ENCODE measurements at places on chromosomes 1 and 21.

- no peak for DNase-seq
These were observed 39.6 kb upstream of the KANK4 start for GRCh38 chr1:62358665-62359373.

- DNase-seq: no peak
These were observed 119.8 kb downstream of the PLA2G4A start for GRCh38 chr1:186948535-186948934.

GRCh38 chr1:231518485-231519034, 9.9 kb upstream of the TSNAX start:
- no peak for DNase-seq

DNA sequence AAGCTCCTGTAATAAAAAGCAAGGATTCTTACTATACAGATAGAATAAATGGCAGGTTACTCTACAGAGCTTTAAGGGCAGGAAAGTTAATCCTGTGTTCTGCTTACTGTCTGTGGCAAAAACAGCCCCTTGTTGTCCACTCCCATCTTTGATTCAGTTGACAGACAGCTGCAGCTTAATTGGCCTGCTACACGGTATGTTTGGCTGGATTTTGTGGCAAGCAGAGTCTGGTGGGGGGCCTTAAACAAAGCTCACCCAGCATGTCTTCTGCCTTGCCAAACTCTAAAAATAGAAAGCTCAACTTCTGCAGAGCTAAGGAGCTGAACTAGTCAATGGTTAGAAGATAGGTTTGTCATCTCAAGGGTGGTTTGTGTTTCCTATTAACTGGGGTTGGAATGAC, 407.2 kb downstream of the HLX start:
- DNase-seq: no peak

DNA sequence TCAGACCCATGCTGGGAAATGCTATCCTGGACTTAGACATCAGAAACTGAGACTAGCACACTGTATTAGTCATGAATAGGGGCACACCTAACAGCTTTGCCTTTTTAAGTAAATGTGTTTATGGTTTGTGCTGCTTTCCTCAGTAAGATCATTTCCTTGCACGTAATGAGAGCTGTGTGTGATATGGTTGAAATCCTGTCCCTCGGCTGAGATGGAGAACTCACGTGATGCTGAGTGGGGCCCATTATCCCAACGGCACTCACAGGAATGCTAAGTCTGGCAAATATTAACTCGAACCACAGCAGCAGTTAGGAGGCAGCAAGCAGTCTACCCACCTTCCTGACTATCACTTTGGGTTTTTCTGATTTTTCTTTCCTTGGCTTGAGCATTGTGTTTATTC, 38.2 kb downstream of the BCL9 start:
- no peak for DNase-seq

DNA sequence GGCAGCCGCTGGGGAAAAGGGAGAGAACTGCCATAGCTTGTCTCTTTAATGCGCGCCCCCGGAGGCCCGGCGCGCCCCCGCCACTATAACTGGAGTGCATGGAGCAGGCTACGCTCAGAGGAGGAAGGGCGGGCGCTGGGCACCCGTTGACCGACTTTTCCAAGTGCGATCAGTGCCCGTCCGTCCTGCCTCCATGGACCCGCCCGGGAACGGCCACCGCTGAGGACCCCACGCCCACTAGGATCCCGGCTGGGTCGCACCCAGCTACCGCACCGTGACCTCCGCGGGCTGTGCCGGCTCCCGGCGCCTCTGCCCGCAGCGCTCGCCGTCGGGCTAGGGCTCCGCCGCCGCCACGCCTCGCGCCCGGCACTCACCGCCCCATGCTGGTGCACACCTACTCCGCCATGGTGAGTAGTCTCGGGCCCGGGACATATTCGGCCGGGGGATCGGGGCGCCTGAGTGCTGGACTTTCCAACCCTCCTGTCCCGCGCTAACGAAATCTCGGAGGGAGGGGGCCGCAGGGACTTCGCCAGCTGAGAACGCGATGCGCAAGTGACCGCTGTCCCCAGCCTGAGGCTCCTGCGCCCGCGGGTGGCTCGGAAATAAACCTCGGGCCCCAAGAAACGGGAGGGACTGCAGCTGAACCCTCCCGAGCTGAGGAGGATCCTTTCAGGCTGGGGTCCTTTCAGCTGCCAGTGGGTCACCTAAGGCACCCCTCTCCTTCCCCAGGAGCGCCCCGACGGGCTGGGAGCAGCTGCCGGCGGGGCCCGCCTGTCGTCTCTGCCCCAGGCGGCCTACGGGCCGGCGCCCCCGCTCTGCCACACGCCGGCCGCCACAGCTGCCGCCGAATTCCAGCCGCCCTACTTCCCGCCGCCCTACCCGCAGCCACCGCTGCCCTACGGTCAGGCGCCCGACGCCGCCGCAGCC, at the start of gene TFAP2E:
Gene TFAP2E (plus strand): TSS at position 117 of the 927 bp plus-strand sequence. CDS start 264 bp downstream, at position 381.
- DNase-seq: no peak

GRCh38 chr1:64703600-64703999, 41.3 kb upstream of the RAVER2 start:
- no peak for DNase-seq

GRCh38 chr1:2539312-2539907, 9.3 kb upstream of the HES5 start:
- DNase-seq: no peak

- no peak for DNase-seq
These were observed 209.5 kb downstream of the GRIK1 start for GRCh38 chr21:29730281-29730680.

GRCh38 chr1:246383239-246383589, 123.9 kb downstream of the SMYD3 start:
- DNase-seq: no peak

DNA sequence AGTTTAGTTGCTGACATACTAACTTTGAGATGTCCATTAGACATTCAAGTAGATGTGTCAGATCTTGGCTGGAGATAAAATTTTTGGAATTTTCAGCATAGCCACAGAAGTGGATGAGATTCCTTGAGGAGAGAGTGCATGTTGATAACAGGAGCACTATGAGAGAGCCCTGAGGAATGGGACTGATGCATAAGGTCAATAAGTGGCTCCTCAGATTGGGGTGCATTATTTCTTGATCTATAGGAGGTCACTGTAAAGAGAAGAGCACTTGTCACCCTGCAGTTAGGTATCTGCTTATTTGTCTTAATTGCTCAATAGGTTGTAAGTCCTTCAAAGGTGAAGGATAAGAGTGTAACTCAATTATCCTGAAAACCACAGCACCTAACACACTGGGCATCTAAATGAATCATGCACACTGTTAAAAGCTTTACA, 52.0 kb upstream of the TACSTD2 start:
- DNase-seq: no peak

DNA sequence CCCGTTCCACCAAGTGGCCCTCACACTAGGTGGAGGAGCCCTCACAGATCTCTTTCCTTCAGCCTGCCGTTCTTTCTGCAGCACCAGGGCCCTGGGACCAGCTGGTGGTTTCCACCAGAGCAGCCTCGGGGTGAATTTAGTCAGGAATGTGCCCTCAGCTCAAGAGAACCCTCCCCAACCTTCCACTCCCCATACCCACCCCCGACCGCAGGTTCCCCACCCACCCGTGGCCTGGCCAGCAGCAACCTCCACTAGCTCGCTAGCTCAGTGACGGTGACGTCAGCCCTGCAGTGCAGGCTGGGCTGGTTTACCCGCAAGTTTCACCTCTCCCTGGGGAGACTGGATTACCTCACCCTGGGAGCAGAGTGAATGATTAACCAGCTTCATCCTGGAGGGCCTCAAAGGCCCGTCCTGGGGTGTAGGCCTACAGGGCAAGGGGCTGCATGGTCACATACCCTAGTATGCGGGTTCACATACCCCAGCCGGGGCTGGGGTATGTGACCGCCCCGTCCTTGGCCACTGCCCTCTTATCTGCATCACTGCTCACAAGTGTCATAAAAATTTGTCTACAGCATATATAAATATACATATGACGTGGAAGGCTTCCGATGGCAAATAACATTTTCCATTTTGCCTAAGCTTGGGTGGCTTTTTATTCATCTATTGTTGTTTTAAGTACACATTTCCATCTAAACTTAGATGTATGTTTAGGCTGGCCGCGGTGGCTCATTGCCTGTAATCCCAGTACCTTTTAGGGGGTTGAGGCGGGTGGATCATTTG, 24.5 kb downstream of the ELF3 start:
- DNase-seq: no peak

- no peak for DNase-seq
These were observed 31.4 kb downstream of the PLPP3 start for GRCh38 chr1:56547977-56548376.

DNA sequence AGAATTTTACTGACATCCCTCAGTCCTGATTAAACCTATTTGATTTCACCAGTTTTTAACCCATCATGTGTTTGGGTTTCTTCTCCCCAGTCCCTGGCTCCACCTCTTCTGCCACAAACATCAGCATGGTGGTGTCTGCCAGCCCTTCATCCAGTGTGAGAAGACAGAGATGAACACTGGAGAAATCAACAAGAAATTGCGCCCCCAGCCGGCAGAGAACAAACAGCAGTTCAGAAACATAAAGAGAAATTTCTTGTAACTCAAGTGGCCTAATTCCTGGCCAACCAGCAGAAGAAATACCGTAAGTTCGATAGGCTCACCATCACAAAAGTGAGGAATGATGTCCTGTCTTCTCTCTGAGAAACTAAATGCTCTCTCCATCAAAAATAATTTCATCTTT, 18.3 kb downstream of the S100A11 start:
- no peak for DNase-seq

- DNase-seq: no peak
These were observed 6.3 kb downstream of the RCC1 start for GRCh38 chr1:28512058-28512611.

GRCh38 chr1:20367116-20367585, 76.5 kb downstream of the VWA5B1 start:
- DNase-seq: no peak

GRCh38 chr1:147168626-147169058, 3.6 kb downstream of the PRKAB2 start:
- no peak for DNase-seq

DNA sequence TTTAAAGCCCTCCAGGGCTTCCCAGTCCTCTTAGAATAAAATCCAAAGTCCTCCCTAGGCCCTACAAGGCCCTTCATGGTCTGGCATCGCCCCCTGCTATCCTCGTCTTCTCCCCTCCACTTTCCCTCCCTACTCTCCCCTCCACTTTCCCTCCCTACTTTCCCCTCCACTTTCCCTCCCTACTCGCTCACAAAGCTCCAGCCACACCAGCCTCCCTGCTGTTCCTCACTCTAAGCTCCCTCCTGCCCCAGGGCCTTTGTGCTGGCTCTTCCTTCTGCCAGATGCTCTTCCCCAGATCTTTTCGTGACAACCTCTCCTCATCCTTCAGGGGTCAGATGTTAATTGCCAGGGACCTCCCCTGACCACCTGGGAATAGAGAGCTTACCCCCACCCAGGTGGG, 12.8 kb downstream of the ARHGEF19 start:
- DNase-seq: no peak

- no peak for DNase-seq
These were observed 102.1 kb downstream of the LMX1A start for GRCh38 chr1:165254376-165254775.

DNA sequence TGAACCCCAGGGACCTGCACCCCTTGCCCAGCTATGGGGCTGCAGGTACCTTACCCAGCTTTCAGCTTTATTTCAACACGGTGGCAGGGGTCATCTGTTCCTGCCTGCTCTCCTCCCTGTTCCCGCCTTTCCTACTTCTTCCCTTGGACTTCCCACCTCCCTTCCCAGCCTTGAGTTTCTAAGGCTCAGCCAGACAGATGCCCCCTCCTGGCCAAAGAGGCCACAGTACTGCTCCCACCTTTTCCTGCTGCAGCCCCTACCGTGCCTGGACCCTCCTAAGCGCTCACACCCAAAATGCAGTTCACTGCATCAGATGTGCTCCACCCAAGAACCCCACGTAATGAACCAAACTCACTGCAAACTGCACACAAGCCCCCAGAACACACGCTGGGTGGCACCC, 7.7 kb downstream of the NOC2L start:
- DNase-seq: no peak

DNA sequence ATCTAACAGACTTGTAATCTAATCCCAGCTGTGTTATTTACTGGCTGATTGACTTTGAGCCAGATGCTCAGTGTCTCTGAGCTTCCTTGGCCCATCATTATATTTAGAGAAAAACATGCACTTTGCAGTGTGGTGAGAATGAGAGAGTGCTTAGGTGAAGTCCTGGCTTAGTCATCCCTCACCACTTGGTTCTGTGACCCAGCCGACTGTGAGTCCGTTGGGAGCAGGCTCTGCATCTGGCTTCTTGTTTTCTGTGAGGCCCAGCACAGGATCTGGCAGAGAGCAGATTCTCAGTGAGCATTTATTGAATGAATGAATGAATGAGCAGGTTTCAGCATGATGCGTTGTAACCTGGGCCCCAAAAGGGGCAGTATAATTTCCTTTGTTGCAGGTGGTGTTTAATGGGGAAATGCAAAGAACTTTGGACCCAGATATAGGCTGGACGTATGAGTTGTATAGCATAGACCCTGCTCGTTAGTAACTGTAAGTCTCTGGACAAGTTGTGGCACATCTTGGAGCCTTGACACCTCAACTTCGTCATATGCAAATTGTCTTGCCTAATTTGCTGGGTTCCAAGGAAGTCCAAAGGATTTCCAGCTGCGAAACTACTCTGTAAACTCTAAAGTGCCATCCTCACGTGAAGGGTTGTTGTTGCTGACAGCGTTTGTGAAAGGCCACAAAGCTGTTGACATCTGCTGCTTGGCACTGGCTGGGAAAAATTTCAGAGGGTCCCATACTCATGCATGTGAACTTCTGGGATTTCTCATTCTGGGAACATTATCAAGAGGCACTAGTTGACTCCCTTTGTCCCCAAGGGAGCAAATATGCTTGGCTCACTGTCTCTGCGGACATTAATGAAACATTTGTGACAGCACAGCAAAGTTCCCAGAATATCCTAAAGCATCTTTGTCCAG, 138.8 kb upstream of the USP24 start:
- DNase-seq: no peak

GRCh38 chr1:184768467-184768866, 13.8 kb upstream of the EDEM3 start:
- no peak for DNase-seq

- peak; percentile 69 for DNase-seq
These were observed 227.7 kb upstream of the SAMSN1 start for GRCh38 chr21:14773777-14774345.

DNA sequence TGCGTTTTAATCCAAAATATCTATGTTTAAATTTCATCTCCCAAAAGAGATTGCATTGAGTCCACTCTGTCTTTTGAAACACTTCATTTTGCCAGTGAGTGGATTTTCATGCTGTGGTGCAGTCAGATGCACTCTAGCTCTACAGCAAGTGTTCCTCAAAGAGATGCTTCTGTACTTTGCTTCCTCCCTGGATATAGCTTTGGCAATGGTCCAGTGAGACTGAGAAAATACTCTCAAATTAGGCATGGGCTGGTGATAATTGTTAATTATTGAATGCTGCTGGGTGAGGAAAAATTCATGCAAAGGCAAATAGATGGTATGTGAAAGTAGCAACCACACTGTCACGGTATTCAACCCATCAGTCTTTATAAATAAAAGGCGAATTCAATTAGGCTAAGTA, 396.9 kb downstream of the ADGRL2 start:
- no peak for DNase-seq

DNA sequence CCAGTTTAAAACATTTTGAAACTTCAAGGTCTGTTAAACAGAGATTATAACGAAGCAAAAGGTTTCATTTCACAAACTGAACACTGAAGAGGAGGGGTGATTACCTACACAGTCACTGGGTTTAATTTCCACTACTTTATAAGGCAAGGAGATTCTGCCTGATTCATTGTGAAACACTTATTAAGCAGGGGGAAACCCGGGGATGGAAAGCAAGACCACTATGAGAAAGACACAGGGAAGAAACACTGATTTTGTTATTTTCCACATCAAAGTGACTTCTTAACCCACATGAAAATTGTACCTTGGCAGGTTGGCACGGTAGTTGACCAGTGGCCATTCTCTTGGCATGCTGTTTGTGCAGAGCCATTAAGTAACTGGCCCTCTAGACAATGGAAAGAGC, 8.1 kb upstream of the F5 start:
- no peak for DNase-seq
